Heart right ventricle (tissue), 16 donors: ENCODE measurements at places on chromosomes 7 and 10. TPM values are rescaled to one million over a fixed set of nuclear protein-coding genes. Genes with fewer than 3 reads are reported as not detected.
A peak's percentile ranks its signal among the peaks of the same experiment; 100 is the strongest.

PTF1A gene
- polyA plus RNA-seq, result not detected

OR2A7 gene
- polyA plus RNA-seq, result 0.13 TPM

SMO gene
- 8.3 TPM for polyA plus RNA-seq

- DNase-seq, result no peak
Measured at GRCh38 chr7:148014001-148014400, 576.6 kb upstream of the C7orf33 start.

TBX20 gene
- 5.4 TPM for polyA plus RNA-seq

GRCh38 chr10:110387983-110388686 lies 83.4 kb upstream of the SMNDC1 start:
- DNase-seq, result no peak

DNA sequence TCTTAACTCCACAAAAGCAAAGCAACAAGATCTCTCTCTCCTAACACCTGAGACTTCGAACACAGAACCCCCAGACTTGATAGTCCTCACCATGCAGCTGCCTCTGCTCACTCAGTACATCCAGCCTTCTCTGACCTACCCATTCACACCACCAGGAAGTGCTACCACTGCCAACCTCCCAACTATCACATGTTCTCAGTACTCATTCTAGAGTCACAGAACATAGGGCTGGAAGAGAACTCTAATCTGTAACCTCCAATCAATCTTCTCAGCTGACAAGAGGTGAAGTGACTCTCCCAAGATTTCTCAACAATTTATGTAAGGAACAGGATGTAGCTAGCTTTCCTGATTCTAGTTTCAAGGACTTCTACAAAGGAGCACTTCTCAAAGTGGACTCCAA lies 3.8 kb downstream of the NUDCD3 start:
- DNase-seq, result no peak

DNA sequence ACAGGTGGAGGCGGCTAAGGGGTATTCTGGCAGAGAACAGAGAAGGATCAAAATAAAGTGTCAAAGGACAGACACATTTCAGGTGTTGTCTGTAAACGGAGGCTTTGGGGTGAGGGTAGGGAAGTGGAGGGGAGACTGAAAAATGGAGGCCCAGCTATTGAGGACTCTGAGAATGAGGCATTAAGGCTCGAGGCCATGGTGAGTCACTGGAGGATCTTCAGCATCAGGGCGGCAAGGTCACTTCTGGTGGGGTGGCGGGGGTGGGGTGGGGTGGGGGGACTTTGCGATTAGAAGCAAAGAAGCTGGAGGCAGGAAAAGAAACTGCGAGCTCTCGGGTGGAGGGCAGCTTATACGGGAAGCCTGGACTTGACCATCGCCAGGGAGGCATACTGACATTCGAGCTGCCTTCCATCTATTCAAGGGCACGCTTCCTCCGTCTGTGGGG lies 58.4 kb upstream of the PCGF5 start:
- no peak for DNase-seq

VWDE gene
- polyA plus RNA-seq, result not detected

DNA sequence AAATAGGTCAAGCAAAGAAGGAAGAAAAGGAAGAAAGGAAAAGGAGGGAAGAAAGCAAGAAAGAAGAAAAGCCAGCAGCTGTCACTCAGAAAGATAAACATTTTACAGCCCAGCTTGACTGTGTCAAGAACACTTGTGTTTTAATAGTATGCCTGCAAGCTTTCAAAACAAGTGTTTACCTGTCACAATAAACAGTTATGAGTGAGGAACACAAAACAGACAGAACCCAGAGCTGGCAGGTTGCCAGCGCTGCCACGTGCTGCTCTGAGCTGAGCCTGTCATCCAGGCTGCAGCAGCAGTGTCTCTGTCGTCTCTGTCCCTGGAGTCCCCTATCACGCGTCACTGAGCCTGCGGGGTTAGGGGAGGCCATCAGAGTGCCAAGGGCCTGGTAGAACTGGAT lies 827.6 kb upstream of the AUTS2 start:
- peak; percentile 68 for DNase-seq

DNA sequence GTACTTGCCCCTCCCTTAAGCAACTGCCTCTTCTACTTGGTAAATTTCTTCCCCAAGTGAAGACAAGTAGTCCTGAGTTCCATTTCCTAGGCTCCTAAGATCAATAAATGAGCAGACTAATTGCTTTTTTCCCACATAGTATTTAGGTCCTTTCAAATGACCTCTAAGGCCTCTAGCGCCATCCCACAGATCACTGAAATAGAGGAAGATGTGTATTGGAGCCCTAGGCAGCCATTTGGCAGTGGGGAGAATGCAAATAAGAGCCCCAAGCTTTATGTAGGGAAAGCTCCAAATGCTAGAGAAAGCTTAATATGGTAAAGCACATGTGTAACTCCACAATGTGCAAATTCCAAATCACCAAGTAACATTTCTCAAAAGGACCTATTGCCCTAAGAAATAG lies 316.5 kb upstream of the PHF14 start:
- DNase-seq, result no peak

FAM25A gene
- polyA plus RNA-seq, result not detected

ZNF438 gene
- polyA plus RNA-seq, result 21.1 TPM

DNA sequence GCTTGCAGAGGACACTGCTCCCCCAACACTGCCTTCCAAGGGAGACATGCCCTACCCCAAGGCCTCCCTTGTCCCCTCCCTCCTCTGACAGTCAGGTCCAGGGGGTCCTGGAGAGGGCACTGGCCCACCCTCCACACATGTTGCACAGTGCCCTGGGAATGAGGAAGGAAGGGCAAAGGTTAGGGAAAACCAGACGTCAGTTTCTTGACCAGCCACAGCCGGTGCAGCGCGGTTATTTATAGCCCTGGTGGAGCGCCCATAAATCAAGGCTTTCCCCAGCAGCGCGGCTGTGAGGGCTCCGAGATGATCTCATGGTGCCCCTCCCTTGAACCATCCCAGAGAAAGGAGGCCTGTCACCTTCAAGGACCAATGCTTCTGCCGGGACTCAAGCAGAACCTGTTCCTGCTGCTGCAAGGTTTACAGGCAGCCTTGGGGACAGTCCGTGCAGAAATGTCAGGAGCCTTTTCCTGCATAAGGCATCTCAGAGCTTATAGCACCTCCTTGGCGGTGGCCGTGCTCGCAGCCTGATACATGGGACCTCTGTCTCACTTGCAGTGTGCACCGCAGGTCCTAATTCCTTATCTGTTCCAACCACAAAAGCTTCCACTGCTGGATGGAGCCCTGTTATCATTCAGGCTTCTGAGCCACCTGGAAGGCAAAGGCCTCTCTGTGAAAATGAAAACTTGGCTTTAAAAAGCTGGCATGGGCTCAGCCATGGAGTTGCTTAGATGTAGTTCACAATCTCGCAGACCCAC lies 127.3 kb downstream of the LHPP start:
- peak; percentile 68 for DNase-seq

DNA sequence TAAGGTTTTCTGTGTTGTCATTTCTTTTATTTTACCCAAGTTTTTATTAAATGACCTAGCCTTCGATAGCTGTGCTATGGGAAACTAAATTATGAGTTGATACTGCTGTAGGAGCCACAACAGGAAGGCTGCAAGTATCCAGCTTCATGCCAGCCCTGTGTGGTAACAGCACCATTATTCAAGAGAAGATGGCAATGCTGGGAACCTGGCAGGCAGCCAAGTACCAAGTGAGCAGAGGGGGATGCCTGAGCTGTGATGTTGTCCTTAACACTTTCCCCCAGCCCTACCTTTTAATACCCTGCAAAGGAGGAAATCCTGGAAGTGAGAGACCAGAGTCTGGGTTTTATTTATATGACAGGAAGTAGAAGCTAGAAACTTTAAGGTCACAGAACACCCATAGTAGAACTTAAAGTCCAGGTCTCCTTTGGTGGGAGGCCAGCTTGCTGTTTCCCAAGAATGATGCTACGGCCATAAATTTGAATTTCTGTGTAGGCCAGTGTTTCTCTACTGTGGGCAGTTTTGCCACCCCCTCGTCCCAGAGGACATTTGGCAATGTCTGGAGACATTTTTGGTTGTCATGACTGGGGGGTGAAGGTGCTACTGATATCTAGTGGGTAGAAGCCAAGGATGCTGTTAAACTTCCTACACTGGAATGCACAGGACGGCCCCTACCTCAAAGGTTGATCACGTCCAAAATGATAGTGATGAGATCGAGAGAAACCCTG lies 9.2 kb upstream of the ATXN7L1 start:
- DNase-seq, result peak; percentile 22

- no peak for DNase-seq
Measured at GRCh38 chr10:68428396-68429104, 21.5 kb upstream of the RUFY2 start.

DNA sequence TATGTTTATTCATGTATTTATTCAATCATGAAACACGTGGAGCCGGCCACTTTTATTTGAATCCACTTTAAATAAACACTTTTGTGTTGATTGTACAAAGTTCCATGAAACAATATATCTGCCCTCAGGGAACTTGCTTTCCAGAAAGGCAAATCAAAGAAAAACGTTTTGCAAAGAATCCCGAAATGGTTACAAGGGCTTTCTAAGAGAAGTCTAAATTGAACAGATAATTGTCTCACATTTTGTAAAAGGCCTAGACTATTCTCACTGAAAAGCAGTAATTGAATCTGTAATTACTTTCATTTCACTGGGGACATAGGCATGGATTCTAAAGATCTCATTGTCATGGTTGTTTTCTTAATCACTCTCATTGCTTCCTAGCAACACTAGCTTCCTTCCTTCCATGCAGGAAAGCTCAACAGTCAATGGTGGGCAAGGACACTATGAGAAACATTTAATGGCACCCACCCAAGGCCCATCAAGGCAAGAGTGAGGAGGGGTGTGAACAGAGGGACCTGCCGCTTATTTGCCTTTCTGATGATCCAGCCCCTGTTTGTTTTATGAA lies 622.4 kb upstream of the C7orf33 start:
- DNase-seq, result no peak

OPTN gene
- polyA plus RNA-seq, result 95.5 TPM

DNA sequence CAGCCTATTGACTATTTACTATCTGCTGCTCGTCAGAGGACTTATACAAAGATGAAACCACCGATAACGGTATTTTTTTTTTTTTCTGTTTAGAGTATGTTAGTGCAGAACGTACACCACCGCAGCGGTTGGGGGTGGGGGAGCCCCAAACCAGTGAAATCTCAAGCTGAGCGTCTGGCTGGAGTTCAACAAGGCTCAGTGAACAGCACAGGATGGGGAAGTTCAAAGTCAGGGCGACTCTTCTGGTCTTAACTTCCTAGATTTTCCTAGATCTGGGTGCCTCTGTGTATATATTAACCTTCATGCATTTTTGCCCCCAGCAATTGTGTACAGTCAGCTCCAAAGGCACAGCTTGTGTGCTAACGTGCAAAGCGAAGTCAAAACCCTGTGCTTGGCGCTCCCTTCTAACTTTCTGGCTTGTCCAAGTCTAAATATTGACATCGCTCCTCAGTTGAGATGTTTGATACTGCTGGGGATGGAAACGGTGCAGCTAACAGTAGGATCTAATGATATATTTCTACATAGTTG lies 1.1 kb downstream of the RHOBTB1 start:
- peak; percentile 66 for DNase-seq

HOXA7 gene
- polyA plus RNA-seq, result not detected

DNA sequence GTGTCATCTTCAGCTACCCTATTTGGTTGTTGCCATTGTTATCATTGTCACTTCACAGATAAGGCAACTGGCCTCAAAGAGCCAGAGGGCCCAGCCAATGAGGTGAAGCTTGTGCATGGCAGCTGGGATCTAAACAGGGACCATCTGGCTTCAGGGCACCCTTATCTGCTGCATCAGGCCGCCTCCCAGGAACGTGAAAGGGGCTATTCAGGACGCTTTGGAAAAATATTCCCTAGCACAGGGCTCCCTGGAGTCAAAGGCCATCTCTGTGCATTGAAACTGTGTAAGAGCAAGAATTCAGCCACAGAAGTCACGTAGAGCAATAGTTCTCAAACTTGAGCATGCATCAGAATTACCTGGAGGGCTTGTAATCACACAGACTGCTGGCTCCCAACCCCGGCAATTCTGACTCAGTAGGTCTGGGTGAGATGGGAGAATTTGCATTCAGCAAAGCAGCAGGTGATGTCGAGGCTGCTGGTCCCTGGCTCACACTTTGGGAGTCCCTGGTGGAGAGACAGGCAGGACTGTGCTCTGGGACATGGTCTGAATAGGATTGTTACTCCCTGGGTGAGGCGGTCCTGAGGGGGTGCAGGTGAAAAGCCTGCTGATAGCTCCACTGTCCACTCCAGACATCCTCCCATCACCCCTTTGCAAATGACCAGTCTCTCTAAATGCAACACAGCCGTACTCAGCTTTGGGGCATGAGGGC lies 21.5 kb upstream of the PLEKHA1 start:
- no peak for DNase-seq

SPDYE6 gene
- polyA plus RNA-seq, result 0.29 TPM

DNA sequence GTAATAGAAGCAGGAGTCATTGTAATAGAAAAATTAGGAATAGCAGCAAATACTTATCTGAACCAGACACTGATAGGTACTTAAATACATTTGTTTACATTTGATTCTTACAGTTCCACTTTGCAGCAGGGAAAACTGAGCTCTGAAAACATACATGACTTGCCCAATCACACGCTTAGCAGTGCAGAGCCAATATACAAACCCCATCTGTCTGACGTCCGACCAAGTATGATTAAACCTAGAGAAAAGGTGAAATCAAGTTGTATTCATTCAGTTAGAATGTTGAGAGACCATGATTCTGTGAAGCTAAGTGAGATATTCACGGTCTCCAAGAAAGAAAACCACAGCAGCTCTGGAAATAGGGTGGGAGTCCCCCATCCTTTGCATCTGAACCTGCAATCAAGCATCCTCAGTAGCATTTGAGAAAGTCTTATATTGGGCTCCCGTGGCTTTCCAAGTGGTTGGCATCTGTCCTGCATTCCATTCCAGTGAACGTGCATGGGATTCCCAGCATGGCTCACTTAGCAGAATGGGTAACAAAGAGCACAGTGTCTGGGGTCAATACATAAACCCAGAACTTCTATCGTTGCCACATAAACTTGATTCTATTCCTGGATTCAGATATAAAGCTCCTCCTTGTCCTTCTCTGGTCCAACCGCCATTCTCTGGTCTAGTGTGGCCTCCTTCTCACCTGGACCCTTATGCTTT lies 148.7 kb upstream of the RSU1 start:
- DNase-seq, result no peak

DNA sequence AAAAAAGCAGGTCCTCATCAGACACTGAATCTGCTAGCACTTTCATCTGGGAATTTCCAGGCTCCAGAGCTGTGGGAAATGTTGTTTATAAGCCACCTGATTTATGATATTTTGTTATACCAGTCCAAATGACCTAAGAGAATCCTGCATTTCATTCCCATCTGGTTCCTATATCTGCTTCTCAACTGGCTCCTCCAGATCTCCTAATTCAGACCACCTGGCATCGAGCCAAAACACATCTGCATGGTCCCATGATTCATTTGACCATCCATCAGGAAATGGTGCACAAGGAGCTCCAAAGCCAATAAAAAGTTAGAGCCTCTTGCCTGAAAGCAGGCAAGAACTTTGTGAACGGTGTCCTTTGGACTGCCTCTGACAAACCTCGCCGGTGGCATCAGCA lies 108.9 kb downstream of the IPMK start:
- DNase-seq, result no peak

PRTFDC1 gene
- polyA plus RNA-seq, result 5.6 TPM

ZNF487 gene
- 4.3 TPM for polyA plus RNA-seq

CYP3A4 gene
- not detected for polyA plus RNA-seq

GRCh38 chr10:18343573-18343972 lies 203.3 kb downstream of the CACNB2 start:
- no peak for DNase-seq

ECHDC3 gene
- 83.1 TPM for polyA plus RNA-seq

WDFY4 gene
- polyA plus RNA-seq, result 0.59 TPM
